ENCODE measurements at places on chromosomes 3 and 15.

DNA sequence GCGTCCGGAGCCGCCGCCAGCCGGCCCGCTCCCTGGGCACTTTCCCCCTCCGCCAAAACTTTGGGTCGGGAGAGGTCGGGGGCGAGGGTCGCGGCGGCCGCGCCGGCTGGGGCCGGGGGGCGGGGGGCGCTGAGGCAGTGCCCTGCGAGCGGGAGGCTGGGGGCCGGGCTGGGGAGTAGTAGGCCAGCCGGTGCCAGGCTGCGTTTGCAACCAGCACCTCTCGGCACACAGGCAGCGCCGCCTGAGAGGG is 452 bp downstream of the BBX start:
- no peak for DNase-seq

GRCh38 chr3:161016417-161017313 is 88.5 kb downstream of the B3GALNT1 start:
- no peak for DNase-seq

DNA sequence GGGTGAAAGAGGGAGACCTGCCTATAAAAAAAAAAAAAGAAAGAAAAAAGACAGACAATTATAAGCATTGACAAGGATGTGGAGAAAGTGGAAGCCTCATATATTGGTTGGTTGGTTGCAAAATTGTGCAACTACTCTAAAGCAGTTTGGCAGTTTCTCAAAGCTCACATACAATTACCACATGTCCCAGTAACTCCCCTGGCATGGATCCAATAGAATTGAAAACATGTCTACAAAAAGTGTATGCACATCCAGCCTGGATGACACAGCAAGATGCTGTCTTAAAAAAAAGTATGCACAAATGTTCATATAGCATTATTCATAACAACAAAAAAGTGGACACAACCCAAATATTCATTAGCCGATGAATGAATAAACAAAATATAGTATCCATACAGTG is 19.5 kb downstream of the SETMAR start:
- DNase-seq, result no peak

GRCh38 chr3:77254967-77255831 is 215.3 kb downstream of the ROBO2 start:
- DNase-seq, result no peak

DNA sequence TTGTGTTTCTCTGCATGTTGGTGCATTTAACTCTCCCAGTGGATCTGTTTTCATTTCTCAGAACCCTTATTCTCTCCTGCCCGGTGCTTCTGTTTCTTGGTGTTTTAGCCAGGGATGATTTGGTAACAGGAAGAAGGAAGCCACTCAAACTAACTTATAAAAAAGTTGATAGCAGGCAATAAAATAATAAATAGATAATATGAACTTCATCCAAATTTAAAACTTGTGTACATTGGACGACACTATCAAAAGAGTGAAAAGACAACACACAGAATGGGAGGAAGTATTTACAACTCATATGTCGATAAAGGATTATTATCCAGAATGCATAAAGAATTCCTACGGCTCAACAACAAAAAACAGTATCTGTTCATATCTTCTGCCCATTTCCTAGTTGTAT is 37.3 kb upstream of the CHRNA7 start:
- DNase-seq, result no peak

GRCh38 chr15:73709686-73710085 is 25.5 kb downstream of the CD276 start:
- no peak for DNase-seq

DNA sequence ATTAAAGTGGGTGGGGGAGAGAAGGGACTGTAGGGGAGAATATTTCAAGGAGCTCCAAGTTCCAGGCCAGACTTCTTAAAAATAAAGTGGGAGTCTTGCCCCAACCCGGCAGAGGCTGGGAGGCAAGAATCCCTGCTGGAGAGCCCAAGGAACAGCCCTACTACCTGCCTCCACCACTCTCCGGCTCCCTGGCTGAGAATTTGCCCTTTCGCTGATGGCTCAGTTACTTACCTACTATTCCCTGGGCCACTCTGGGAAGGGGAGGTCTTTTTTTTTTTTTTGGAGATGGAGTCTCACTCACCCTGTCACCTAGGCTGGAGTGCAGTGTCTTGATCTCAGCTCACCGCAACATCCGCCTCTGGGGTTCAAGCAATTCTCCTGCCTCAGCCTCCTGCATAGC is 15.5 kb downstream of the MYL3 start:
- DNase-seq, result no peak

- DNase-seq, result no peak
Observed at GRCh38 chr3:126441256-126441880, 34.3 kb downstream of the ZXDC start.

DNA sequence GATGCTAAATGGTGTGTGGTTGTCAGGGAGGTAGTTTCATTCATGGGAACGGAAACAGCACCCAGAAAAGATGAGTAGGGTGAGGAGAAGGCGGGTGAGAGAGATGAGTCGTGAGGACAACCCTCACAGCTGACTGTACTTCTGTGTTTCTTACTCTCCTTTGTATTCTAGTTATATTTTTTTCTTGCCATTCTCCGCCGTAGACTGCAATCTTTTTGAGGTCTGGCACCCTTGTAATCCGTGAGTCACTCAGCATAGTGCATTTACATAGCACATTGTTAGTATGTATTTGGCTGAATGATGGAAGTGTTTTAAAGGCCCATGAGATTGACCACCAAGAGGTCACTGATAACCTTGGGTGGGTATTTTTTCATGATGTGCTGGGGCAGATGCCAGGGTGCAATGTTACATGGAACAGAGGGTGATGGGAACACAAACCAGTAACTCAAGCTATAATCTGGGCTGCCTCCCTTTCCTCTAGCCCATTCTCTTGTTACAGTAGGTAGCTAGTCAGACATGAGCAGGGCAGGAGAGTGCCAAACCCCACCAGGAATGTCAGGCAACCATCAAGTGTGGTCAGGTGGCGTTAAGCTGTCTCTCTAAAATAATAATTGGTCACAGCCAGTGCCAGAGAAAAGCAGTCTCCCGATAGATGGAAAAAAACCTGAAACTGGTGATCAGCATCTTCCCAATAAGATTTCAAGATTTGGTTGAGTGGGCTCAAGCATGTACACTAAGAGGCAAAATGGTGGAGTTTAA is 18.8 kb upstream of the DGKG start:
- no peak for DNase-seq

DNA sequence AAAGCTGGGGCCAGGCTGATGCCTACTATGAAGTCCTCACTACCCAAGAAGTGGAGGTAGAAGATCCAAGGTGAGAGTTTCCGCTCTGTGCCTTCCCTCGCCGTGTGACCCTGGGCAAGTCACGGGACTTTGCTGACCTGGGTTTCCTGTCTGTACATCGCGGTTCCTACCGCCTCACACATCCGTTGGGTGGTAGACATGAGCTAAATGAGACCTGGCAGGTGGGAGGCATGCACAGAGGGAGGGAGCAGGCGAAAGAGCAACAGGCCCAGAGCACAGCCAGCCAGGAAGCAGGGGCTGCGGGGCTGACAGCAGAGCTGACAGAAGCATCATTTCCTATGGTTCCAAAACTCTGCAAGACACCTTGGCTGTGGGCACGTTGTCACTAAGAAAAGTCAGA is 157.3 kb upstream of the BHLHE40 start:
- no peak for DNase-seq

DNA sequence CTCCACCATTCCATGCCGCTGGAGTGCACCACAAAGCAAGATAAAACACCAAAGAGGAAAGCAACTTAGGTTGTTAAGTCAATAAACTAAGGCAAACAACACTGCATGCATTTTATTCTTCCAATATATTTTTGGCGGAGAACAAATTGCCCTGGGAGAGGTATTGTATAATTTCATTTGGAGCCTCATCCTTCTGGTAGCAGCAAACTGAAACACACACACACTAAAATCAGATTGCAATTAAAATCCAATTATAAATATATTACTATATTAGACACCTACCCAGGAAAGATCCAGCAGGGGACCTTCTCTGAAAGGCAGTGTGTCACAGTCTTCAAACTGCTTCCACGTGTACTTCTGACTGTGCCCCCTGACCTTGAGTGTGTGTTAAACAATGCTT is 102.3 kb downstream of the RORA start:
- DNase-seq, result no peak

DNA sequence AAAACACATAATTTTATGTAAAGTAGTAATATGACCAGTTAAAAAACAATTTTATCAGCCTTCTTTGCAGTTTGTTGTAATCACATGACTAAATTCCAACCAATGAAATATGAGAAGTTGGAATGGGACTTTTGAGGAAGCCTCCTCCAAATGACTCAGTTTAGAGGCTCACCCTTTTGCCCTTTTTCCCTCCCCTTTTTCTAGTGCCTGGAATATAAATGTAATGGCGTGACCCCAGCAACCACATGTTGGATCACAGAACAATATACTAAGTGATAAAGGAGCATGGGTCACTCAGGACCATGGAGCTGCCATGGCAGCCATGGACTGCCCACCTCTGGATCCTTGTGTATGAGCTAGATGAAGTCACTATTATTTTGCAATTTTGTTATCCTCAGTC is 48.8 kb upstream of the HEG1 start:
- DNase-seq, result no peak

GRCh38 chr3:24043168-24043567 is 98.1 kb downstream of the NR1D2 start:
- no peak for DNase-seq

- DNase-seq, result no peak
Observed at GRCh38 chr15:34223904-34224596, 766 bp upstream of the EMC4 start.

DNA sequence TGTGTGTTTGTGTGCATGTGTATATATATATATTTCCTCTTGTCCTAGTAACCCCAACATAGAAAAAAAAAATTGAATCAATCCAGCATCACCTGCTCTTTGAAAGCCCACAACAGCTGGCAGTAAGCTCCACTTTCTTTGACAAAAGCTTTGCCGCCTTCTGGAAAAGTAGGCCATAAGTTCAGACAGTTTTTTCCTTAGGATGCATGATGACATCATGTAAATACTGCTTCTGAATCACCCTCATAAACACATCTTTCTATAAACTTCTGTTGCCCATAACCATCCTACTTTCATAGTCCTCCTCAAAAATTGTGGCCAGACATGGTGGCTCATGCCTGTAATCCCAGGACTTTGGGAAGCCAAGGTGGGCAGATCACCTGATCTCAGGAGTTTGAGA is 67.4 kb downstream of the CSNK1G1 start:
- DNase-seq, result no peak

DNA sequence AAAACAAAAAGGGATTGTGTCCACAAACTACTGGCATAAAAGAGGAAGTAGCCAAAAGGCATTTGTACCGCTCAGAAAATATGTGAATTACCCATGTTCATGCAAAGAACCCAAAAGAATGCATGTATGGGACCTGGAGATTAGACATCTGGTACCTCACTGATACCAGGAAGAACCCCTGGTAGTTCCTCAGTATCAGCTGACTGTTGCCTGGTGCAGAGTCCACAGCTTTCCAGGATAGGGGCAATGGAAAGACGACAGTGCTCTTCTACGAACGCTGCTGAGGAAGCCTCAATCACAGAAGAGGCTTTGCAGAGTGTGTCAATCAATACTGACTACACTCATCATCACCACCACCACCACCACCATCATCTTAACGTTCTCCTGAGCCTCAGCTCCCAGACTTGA is 63.3 kb downstream of the ATP8B4 start:
- no peak for DNase-seq

DNA sequence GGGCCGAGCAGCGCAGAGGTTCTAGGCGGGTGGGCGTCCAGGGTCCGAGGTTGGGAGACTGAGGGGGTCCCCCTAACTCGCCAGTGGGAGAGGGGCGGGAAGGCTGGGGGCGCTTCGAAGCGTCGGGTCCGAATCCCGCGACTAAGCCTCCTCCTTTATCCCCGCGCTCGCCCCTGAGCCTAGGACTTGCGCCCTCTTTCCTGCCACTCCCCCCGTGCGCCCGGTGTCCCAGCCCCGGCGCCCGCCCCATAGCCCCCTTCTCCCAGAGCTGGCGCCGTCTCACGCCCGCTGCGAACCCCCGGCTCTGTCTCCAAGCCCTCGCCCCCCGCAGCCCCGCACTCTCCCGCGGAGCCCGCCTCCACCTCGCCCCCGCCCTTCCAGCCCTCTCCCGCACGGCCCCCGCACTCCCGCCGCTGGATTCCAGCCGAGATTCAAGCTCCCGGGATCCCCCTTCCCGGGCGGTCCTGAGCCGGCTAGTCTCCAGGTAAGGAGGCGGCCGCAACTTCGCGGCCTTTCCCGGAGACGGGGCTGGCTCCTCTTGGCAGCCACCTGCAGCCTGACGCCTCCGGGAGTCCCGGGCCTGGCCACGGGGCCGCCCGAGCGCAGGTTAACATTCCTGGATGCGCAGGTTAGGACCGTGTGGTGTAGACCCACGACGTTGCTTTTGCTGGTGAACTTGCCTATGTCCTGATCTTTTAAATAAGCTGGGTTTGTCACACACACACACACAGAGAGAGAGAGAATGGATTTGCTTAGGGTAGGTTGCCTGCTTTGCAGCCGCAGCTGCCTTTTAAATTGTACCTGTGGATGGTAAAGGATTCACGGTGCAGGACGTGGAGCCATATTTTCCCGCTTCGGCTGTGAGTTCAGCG is 563 bp downstream of the PXYLP1 start:
- DNase-seq, result no peak

DNA sequence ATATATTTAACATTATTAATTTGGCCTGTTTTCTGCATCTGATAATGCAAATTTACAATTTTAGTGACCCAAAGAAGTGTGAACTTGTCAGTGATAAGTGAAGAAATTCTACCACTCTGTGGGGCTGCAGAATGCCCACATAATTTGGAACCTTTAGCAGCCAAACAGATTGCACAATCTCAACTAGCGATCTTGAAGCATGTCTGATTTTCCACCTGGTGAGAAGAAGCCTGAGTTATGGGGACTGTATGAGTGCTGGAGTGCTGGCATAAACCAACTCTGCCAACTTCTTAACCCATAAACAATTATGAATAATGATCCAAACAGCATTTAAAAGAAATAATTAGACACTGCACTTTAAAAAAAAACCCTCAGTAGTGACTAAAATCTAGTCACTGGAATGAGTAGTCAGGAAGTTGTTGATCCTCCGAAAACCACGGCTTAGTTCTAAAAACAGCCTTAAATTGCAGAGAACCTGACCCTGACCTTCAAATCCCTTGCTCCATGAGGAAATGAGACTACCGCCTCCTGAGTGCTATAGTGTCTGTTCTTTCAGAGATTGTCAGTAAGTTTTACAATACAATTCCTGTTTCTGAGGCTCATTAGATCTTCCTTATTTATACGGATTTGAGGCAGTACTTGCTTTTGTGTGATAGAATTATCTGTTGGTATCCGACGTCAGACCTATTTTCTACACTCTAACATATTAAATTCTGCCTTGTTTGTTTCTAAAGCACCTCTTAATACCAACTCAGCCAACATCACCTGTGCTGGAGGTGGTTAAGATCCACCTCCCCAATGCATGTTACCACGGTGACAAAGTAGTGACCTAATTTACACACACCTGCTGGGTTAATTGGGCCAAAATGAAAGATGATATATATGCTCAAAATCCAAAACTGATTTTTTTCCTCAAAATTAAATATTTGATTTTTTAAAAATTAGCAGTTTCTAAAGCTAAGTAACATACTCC is 267.7 kb downstream of the ZBTB20 start:
- DNase-seq, result no peak

DNA sequence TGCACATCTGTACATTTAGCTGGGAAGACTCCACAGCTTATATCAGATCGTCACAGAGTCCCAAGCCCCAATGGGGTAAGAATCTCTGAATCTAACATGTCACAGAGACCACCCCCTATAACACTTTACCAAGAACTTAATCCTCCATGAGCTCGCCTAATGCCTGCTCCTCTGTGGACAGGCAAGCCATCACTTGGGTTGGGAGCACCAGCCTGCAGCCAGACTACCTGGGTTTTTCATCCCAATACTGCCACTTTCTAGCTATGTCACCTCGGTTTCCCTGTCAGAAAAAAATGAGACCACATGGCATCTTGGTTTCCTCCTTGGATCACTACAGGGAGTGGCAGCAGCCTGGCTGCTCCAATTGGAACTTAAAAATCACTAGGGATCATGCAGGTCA is 277.9 kb upstream of the TLE3 start:
- no peak for DNase-seq

Measured in thoracic aorta (tissue), 2 donors.